CD8-positive, alpha-beta T cell (primary cell): ENCODE measurements at places on chromosomes 4 and X.

DNA sequence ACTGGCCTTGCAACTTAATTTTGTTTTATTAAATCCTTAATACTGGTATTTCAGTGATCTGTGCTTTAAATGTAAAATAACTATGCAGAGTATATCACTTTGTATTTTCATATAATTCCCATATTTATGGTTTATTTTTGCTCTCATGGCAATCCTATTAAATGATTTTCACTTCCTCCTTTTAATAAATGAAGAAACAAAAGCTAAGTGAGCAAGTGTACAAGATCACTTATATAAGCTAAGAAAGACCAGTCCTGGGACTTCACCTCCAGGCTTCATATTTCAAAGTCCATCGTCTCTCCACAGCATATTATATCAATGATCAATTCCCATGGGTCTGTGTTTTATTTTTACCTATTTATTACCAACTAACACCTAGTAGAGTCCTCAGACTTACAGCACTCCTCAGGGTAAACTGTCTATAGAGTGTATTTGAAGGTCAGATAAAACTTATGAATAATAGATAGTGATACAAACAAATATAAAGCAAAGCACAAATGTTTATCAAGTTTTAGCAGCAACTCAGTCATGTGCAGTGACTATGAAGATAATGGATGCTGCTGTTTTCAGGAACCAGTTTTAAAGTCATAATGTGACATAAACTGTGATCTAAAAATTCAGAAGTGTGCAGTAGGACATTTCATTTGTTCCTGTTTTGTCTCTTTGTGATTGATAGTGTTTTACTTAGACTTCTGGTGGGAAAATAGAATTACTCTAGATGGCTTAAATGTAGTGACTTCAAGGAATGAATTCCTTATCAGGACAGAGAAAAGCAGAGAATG, 56.8 kb downstream of the ARHGAP24 start:
- no peak for DNase-seq

DNA sequence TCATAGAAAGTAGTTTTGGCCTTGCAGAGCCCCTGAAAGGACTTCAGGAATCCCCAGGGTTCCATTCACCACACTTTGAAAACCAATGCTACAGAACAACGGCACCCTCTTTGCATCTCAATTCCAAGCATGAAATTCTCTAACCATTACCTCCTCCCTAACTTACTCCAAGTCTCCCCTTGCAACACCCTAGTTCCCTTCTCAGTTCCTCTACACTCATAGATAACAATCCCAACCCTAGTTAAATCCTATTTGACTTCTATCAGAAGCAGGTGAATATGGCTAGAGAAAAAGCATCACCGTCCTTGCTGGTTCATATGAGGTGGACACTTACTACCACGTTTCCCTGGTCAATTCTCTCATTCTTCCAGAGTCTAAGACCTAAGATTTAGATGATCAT, 2.4 kb downstream of the RCHY1 start:
- DNase-seq: no peak

- no peak for DNase-seq
These were observed 135.3 kb downstream of the ZNF518B start for GRCh38 chr4:10321931-10322330.

- no peak for DNase-seq
These were observed 340.7 kb downstream of the RAB28 start for GRCh38 chr4:13143222-13144070.

DNA sequence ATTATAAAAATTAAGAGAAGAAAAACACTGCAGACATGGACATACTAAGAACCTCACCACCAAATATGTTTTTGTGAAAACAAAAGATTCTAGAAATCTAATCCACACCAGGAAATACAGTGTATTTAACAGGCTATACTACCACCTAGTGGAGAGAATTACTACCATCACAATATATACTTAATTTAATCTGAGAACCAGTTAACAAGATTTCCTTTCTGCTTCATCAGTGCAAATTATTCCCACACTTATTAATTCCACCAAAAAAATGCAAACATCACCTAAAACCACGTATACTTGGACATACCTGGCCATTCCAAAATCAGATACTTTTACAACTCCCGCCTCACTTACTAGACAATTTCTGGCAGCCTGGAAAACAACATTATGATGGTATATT, 7.0 kb upstream of the TXK start:
- no peak for DNase-seq

DNA sequence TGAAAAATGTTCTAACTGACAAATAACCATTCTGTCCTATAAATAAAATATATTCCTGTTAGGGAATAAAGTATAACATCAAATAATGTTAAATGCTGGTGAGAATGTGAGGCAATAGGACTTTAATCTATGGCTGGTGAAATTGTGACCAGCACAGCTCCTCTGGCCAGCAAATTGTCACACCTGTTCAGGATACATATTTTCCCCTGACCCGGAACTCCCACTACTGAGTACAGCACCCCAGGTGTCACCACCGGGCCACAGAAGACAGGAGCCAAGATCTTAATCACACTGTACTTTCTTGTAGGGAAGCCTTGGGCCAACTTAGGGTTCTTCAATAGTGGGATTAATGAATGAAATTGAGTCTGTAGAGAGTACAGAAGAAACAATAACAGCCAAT, 33.2 kb downstream of the C4orf33 start:
- DNase-seq: no peak

- DNase-seq: no peak
These were observed 1.1 kb downstream of the GAB1 start for GRCh38 chr4:143337600-143338287.

- no peak for DNase-seq
These were observed 42.5 kb upstream of the LEF1 start for GRCh38 chr4:108210989-108211835.

GRCh38 chrX:123713434-123713833, 19.4 kb downstream of the THOC2 start:
- DNase-seq: no peak

GRCh38 chrX:9614016-9614415, 149.2 kb downstream of the TBL1X start:
- DNase-seq: no peak

GRCh38 chr4:70895405-70895804, 6.8 kb upstream of the MOB1B start:
- DNase-seq: no peak

DNA sequence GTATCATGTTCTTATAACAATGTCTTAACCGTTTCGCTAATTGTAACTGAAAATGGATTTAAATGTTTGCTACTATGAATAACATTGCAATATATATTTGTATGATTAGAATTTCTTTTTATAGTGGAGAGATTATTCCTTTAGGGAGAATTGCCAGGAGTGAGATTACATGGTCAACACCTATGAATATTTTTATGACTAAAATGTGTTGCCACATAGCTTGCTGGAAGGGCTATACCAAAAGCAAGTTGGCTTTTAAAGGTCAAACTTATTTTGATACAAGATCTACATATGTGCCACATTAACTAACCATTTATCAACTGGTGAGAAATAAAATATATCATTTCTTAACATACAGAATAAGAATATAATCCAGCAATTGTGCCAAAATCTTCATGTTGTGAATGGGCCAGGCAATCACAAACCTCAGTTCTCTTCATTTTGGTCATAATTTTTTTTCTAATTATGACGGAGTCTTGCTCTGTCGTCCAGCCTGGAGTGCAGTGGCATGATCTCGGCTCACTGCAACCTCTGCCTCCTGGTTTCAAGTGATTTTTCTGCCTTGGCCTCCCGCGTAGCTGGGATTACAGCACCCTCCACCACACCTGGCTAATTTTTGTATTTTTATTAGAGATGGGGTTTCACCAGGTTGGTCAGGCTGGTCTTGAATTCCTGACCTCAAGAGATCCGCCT, 10.0 kb upstream of the EGF start:
- no peak for DNase-seq

DNA sequence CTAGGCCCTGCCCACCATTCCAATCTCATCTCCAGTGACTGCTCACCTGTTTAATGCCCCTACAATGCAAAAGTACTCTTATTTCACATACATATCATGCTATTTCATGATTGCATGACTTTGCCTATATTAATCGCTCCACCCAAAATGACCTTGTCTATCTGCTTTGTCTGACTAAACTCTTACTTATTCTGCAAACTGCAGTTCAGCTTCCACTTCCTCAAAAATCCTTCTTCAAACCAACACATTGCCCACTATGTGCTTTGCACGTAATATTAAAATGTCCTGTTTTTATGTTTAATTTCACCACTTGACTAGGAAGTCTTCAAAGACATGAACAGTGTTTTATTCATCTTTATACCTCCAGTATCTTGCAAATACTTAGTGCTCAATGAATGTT, 229.6 kb downstream of the OPHN1 start:
- DNase-seq: no peak

GRCh38 chr4:154305616-154306015, 186.0 kb downstream of the DCHS2 start:
- DNase-seq: no peak

- no peak for DNase-seq
These were observed 200.5 kb downstream of the FAM133A start for GRCh38 chrX:93874554-93874953.

GRCh38 chr4:52838729-52839586, 23.2 kb upstream of the RASL11B start:
- no peak for DNase-seq

- DNase-seq: no peak
These were observed 105.9 kb downstream of the SH3RF1 start for GRCh38 chr4:169164669-169165415.

GRCh38 chr4:39446842-39447573, 11.7 kb downstream of the RPL9 start:
- peak; percentile 61 for DNase-seq

DNA sequence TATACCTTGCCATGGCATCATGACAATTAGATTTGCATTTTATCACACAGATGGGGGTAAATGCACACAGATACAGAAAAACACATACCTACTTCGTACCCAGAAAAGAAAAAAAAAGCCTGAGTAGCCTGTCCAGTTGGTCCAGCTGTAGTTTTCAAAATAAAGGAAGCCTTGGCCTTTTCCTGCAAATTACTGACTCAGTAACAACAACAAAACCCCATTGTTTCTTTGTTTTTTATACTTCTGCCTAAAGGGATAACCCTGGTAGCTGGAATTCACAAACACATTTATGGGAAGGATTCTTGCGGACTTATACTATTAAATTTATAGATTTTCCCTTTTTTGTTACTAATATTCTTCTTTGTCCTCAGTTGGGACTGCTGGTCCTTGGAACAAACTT, 156.4 kb upstream of the PCDH10 start:
- no peak for DNase-seq
